ENCODE measurements at places on chromosomes 4 and X. TPM values are rescaled to one million over a fixed set of nuclear protein-coding genes. Genes with fewer than 3 reads are reported as not detected.

The AMBN gene
- not detected for polyA plus RNA-seq

The GPAT3 gene
- polyA plus RNA-seq, result 18.5 TPM

The CXCL11 gene
- not detected for polyA plus RNA-seq

The HDX gene
- polyA plus RNA-seq, result 3.9 TPM

The ITM2A gene
- polyA plus RNA-seq, result 526 TPM

The LEF1 gene
- 5.5 TPM for polyA plus RNA-seq

The L1CAM gene
- 2.5 TPM for polyA plus RNA-seq

The SSX4 gene
- polyA plus RNA-seq, result not detected

The OTC gene
- polyA plus RNA-seq, result not detected

The YIPF7 gene
- 6.6 TPM for polyA plus RNA-seq

The MID1 gene
- 16.4 TPM for polyA plus RNA-seq

The EDA gene
- 20.7 TPM for polyA plus RNA-seq

Data from hindlimb muscle (tissue), 1 donor.